ENCODE measurements at places on chromosomes 3 and 15.
A peak's percentile ranks its signal among the peaks of the same experiment; 100 is the strongest.

GRCh38 chr3:99635348-99635747, 3.0 kb upstream of the COL8A1 start:
- no peak for DNase-seq

DNA sequence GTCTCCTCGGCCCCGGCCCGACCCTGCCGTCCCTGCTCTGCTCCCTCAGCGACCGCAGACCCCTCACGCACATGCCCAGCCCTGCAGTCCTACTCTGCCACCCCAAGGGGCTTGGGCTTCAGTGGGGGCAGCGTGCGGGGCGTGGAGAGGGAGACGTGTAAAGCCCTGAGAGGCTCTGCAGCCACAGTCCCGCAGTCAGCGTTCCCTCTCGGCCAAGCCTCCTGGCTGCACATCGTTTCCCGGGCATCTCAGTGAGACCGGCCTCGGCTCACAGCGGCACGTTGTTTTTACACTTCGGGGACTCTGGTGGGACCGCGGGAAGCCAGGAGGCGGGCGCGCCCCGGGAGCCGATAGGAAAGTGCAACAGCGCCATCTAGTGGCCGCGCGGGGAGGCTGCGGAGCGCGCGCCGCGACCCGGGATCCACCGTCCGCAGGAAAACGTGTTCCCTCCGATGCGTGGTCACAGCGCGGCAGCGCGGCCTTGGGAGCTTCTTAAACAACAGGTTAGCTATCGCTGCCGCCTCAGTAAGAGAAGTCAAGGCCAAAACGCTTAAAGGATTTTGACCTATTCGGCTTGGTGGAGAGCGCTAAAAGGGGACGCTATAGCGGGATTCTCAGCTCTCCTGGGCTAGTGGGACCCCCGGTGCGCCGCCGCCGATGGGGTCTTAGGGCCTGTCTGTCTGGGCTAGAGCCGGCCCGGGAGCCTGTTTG, 226.8 kb upstream of the IGF1R start:
- peak; percentile 44 for DNase-seq

DNA sequence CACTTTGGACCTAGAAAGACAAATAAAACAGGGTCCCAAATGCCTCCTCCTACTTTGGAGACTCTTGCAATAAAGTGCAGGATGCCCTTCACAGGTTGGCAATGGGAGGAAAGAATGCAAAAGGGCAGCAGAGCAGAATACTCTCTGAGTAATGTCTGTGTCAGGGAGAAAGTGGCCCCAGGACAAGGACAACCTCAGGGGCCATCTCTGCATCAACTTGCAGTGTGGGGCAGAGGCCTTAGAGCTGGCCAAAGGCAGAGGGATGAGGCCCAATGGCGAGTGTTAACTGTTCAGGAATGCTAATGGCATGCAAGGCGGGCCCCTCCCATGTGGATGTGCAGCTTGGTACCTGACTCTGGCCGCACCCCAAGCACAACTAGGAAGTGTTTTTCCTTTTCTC, 8.4 kb downstream of the UPK1B start:
- no peak for DNase-seq

- DNase-seq, result no peak
Observed at GRCh38 chr3:193870376-193871219, 265.4 kb upstream of the HES1 start.
